Left lung (tissue), 14 donors: ENCODE measurements at places on chromosomes 1 and 21. TPM values are rescaled to one million over a fixed set of nuclear protein-coding genes. Genes with fewer than 3 reads are reported as not detected.

MPL gene
- 0.67 TPM for total RNA-seq

NGF gene
- 1.0 TPM for total RNA-seq

DNA sequence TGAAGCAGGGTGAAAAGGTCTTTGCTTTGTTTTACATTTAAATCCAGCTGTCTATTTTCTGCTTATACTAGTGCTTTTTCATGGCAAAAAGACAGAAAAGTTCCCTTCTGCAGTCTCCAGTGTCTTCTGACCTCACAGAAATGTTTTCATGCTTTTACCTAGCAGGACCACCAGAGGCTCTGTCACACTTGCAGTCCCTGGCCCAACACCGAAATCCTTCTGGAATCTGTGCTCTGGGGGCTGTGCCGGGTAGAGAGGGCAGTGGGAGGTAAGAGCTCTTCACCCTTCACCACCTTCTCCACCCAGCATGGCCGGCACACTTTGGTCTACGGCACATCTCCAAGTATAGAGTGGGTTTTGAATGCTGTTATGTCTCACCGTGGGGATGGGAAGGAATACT lies 20.8 kb downstream of the GNAT2 start:
- no peak for DNase-seq

- no peak for DNase-seq
Observed at GRCh38 chr1:47699492-47700235, 261.8 kb downstream of the FOXD2 start.

DNA sequence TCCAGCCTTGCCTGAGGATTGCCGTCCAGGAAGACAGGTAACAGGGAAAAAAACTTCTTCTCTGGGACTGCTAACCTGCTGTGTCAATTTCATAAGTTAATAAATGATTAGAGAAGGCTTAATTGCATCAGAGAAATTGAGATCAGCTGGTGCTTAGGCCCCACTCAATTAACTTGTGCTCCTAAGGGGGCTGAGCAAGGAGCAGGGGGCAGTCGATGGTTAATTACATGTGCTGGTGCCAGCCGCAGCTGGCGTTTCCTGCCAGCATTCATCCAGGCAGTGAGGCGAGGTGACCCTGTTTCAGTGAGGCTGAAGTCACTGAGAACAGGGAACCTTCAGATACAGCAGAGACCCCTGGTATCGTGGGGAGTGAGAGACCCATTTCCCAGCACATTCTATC lies 60.0 kb downstream of the FAM163A start:
- DNase-seq = no peak
